Stimulated activated CD4-positive, alpha-beta T cell treated with anti-CD3 and anti-CD28 coated beads, Interleukin-1b, Interleukin-23, amount 100 ng/mL, for 24 hours (primary cell): ENCODE measurements at places on chromosomes 1 and 21.

- no peak for DNase-seq
These were observed 171.5 kb upstream of the HMCN1 start for GRCh38 chr1:185562461-185563359.

GRCh38 chr1:47378147-47378546 lies 37.9 kb upstream of the FOXE3 start:
- DNase-seq, result no peak

DNA sequence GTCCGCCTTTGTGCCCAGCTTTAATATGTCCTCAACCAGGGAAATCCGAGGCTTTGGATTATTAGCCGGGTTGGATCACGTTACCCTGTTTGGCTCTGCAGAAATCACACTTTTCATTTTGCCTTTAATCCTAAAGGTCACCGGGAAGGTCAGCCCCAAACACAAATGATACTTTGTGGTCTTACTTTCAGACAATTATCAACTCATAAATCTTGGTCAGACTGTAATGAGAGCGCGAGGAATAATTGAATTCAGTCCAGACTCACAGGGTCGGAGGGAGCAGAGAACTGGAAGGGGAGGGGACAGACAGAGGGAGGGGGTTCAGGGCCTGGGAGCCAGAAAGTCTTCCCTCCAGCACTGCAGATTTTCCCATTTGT lies 91.7 kb upstream of the NFIA start:
- no peak for DNase-seq

GRCh38 chr1:177897281-177897997 lies 72.4 kb downstream of the SEC16B start:
- no peak for DNase-seq

- DNase-seq, result no peak
These were observed 182.0 kb downstream of the ST6GALNAC3 start for GRCh38 chr1:76256289-76257223.

GRCh38 chr1:201505503-201505890 lies 1.4 kb downstream of the CSRP1 start:
- no peak for DNase-seq

GRCh38 chr1:48082271-48082962 lies 85.2 kb upstream of the TRABD2B start:
- no peak for DNase-seq

DNA sequence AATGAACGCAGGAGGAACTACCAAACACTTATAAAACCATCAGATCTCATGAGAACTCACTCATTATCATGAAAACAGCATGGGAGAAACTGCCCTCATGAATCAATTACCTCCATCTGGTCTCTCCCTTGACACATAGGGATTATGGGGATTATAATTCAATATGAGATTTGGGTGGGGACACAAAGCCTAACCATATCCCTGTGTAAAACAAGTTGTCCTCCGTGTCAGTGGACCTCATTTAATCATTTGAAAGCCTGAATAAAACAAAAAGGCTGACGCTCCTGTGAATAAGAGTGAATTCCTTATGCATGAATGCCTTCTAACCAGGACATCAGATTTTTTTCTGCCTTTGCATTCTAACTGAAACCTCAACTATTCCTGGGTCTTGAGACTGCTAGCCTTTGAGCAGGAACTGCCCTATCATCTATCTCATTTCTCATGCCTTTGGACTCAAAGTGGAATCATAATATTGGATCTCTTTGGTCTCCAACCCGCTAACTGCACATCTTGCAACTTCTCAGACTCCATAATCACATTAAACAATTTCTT lies 648.8 kb downstream of the ADGRL2 start:
- DNase-seq, result no peak

- DNase-seq, result no peak
These were observed 20.8 kb upstream of the C1orf159 start for GRCh38 chr1:1136547-1137230.

GRCh38 chr1:67256291-67257172 lies 51.1 kb upstream of the IL12RB2 start:
- DNase-seq, result no peak

- no peak for DNase-seq
These were observed 31.2 kb upstream of the TNFRSF1B start for GRCh38 chr1:12135612-12136011.

DNA sequence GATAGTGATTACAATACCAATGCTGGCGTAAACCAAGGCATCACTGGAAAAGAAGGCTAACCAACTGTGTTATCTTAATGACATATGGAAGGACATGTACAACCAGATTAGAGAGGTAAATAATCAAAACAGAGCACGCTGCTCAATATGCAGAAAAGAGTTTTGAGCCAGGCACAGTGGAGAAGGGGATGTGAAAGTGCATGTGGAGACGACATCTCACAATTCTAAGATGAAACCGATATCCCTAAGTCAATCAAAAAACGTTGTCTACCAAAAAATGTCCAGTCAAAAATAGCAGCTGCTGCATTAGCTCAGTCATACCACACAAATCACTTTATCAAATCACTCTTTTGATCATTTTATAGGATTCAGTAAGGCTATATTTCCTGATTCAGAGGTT lies 116.3 kb upstream of the OLIG2 start:
- DNase-seq, result no peak

GRCh38 chr1:46487818-46488218 lies 1.8 kb upstream of the DMBX1 start:
- DNase-seq, result no peak

- no peak for DNase-seq
These were observed 10.3 kb downstream of the FBXO28 start for GRCh38 chr1:224124220-224124619.

GRCh38 chr1:90712153-90712856 lies 4.8 kb downstream of the BARHL2 start:
- DNase-seq, result no peak

DNA sequence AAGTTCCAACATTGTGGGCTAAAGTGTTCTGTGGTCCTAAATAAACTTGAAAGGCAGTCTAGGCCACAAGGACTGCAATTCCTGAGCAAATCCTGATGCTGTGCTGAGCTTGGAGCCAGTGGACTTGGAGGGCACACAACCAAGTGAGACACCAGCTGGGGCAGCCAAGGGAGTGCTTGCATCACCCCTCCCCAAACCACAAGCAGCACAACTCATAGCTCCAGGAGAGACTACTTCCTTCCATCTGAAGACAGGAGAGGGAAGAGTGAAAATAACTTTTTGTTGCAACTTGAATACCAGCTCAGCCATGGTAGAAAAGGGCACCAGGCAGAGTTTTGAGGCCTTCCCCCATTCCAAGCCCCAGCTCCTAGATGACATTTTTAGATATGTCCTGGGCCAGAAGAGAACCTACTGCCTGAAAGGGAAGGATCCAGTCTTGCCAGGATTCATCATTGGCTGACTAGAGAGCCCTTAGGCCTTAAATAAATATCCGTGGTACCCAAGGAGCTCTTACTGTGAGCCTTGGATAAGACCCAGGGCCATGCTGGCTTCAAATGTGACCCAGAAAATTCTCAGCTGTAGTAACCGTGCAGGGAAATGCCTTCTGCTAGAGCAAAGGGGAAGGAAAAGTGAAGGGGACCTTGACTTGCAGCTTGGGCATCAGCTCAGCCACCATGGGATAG lies 35.4 kb upstream of the LRRC8B start:
- DNase-seq, result no peak

- DNase-seq, result no peak
These were observed 8.9 kb downstream of the RBM15 start for GRCh38 chr1:110348050-110348449.

- DNase-seq, result no peak
These were observed 410.3 kb downstream of the SRGAP2C start for GRCh38 chr1:121595089-121595488.

- no peak for DNase-seq
These were observed 4.1 kb upstream of the REG4 start for GRCh38 chr1:119815361-119815760.

- DNase-seq, result no peak
These were observed 11.6 kb downstream of the ERG start for GRCh38 chr21:38486706-38487105.

DNA sequence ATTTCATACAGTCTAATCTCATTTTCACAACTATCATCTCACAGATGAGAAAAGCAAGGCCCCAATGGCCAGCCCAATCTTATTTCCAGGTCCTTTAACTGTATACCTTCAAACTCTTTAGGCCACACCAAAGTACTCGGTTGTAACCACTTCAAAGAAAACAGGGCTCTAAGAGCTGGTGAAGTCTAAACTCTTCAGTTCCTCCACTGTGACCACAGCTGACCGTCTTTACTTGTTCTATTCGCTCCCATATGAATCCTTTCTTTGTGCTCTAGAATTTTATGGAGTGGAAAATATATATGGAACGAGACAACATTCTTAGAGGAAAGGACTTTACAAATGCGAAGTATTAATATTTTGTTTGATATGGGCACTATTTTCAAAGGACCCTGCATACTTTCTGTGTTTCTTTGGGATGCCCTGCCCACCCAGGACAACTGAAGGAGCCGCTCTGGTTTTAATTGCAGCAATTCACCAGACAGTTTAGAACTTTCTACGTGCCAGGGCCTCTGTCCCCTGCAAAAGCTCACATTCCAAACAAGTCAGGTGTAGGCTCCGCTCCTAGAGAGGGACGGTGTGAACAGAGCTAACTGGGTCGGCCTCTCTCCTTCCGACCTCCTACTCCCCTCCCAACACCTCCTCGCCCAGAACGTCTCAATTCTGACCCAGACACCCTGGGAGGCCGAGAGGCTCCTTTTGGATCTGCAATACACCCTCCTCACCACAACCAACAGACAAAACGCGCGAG lies 15.7 kb downstream of the IER5 start:
- DNase-seq, result no peak

- DNase-seq, result no peak
These were observed 76.5 kb downstream of the SCCPDH start for GRCh38 chr1:246800756-246801155.

DNA sequence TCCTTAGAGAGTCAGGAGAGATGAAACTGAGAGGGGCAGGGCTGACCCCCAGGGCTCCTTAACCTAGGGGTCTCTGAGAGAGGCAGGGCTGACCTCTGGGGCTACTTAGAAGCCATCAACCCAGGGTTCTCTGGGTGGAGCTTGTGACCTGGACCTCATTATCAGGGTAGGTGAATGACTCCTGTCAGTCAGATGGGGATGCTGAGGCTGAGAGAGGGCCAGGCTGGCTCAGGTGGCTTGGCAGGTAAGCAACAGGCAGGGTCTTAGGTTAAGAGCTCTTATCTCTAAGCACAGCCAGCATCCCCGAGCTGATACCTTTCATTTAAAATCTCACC lies 160.9 kb downstream of the PTPRU start:
- no peak for DNase-seq

DNA sequence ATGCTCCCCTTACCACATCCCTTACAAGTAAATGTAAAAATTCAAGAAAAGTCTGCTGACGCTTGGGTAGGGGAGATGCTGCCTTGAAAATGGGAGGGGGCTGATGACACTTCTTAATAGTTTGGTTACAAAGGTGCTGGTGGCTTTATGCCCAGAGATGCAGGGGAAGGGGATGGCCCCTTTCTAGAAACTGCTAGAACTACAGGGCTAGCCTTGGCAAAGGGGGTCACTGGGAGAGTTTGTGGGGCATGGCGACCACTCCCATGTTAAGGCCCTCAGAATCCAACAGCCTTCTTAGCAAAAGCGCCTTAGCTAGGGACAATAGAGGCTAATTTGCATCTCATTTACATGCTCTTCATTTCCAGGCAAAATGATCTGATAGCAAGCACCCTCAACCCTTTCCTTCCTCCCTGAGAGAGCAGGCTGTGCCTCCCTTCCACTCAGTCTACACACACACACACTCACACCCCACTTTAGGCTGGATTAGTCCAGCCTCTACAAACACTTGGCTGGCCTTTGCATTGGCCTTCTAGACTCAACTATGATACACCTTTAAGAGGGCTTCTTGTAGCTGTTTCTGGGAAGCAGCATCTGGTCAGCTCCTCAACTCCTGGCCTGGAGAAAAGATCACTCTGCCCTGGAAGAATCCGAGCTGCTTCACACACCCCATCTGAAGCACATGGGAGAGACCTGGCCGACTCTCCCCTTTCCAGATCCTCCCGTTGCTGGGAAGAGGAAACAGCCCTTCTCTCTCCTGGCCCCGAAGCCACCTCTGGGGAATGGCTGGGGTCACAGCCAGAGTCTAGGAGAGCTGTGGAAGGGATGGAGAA lies 1.7 kb downstream of the SEMA6C start:
- DNase-seq, result no peak
